Upper lobe of right lung (tissue), 1 donor: ENCODE measurements at places on chromosomes 16 and 17. TPM values are rescaled to one million over a fixed set of nuclear protein-coding genes. Genes with fewer than 3 reads are reported as not detected.

Gene NDE1
- total RNA-seq, result 28.9 TPM

Gene C1QTNF1
- 28.3 TPM for total RNA-seq

Gene VAC14
- 52.2 TPM for total RNA-seq

Gene VTN
- 1.3 TPM for total RNA-seq

DNA sequence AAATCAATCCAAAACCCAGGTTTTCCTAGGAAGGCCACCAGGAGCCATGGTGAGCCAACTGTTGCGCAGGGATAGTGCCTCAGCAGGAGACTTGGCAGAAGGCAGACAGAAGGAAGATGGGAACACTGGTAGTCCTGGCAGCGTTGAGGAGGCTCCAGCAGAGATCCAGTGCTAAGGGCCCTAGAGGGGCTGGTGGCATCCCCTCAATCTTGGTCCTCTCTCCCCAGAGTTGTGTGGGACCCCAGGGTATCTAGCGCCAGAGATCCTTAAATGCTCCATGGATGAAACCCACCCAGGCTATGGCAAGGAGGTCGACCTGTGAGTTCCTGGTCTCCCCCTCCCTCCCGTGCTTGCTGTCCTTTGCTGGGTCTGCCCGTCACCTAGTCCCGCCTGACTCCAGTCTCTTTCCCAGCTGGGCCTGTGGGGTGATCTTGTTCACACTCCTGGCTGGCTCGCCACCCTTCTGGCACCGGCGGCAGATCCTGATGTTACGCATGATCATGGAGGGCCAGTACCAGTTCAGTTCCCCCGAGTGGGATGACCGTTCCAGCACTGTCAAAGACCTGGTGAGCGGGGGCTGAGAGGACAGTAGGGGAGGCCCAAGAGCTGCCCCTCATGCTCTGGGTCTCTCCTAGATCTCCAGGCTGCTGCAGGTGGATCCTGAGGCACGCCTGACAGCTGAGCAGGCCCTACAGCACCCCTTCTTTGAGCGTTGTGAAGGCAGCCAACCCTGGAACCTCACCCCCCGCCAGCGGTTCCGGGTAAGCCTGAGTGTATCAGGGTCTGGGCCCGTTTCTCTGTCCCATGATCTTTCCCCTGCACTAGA lies 5.7 kb downstream of the CFAP119 start:
- DNase-seq, result peak; percentile 19
- no peak overlapping the region for H3K27ac ChIP-seq
- no peak overlapping the region for H3K4me3 ChIP-seq
- peaks cover 4% of the 10 kb centered on the region for H3K4me1 ChIP-seq

- no peak for DNase-seq
- no peaks in the 10 kb centered on the region for H3K4me1 ChIP-seq
- H3K27me3 ChIP-seq, result peaks cover 6% of the 10 kb centered on the region
- no peaks in the 10 kb centered on the region for H3K36me3 ChIP-seq
- H3K27ac ChIP-seq, result no peak overlapping the region
Measured at GRCh38 chr17:19578545-19578944, 44.9 kb downstream of the SLC47A1 start.

DNA sequence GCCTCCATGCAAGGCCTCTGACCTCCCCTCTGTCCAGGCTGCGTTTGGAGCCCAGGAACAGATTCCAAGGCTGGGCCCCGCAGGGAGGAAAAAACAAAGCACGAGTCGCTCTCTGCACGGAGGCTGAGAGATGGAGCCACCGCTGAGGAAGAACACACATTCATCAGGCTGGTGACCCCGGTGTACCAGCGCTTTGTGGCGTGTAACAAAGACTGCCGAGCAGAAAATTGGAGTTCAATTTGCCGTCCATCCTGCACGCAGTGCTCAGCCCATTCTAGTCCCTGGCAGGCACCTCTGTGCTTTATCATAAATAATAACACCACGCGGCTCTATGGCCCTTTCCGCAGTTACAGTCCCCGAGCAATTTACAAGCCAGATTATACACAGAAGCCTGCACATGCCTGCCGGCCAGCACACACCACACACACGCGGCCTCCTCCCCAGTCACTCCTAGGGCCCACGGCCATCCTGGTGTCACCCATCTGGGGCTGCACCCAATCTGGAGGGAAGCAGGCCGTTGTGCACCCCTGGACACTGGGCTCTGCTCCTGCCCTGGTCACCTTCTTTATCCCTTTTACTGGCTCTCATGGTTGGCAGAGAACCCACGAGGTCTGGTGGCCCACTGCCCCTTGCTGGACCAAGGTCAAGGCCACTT lies 124.4 kb downstream of the SDK2 start:
- no peaks in the 10 kb centered on the region for H3K4me1 ChIP-seq
- H3K36me3 ChIP-seq, result no peaks in the 10 kb centered on the region
- no peak for DNase-seq
- no peak overlapping the region for H3K27ac ChIP-seq

GRCh38 chr17:28716740-28717577 lies 709 bp downstream of the RAB34 start:
- H3K4me1 ChIP-seq, result peaks cover 36% of the 10 kb centered on the region
- peak overlapping the region; percentile 86 for H3K27ac ChIP-seq
- peaks cover 29% of the 10 kb centered on the region for H3K36me3 ChIP-seq
- peak; percentile 80 for DNase-seq
- H3K4me3 ChIP-seq, result peak overlapping the region; percentile 86
- H3K27me3 ChIP-seq, result no peaks in the 10 kb centered on the region

- DNase-seq, result no peak
- no peak overlapping the region for H3K27ac ChIP-seq
- peaks cover 8% of the 10 kb centered on the region for H3K27me3 ChIP-seq
Measured at GRCh38 chr16:31225193-31225592, 8.3 kb upstream of the PYDC1 start.

GRCh38 chr17:50354198-50354597 lies 8.3 kb downstream of the XYLT2 start:
- H3K27ac ChIP-seq, result no peak overlapping the region
- DNase-seq, result peak; percentile 54
- peaks cover 34% of the 10 kb centered on the region for H3K36me3 ChIP-seq
- no peaks in the 10 kb centered on the region for H3K4me1 ChIP-seq

GRCh38 chr17:28484296-28484695 lies 10.9 kb downstream of the SLC13A2 start:
- DNase-seq, result no peak
- H3K4me3 ChIP-seq, result no peak overlapping the region
- H3K27me3 ChIP-seq, result no peaks in the 10 kb centered on the region
- H3K27ac ChIP-seq, result no peak overlapping the region
- H3K36me3 ChIP-seq, result no peaks in the 10 kb centered on the region

GRCh38 chr16:55297910-55298479 lies 26.0 kb upstream of the IRX6 start:
- H3K36me3 ChIP-seq, result no peaks in the 10 kb centered on the region
- H3K27ac ChIP-seq, result no peak overlapping the region
- H3K4me1 ChIP-seq, result no peaks in the 10 kb centered on the region
- no peak for DNase-seq
- H3K4me3 ChIP-seq, result no peak overlapping the region

DNA sequence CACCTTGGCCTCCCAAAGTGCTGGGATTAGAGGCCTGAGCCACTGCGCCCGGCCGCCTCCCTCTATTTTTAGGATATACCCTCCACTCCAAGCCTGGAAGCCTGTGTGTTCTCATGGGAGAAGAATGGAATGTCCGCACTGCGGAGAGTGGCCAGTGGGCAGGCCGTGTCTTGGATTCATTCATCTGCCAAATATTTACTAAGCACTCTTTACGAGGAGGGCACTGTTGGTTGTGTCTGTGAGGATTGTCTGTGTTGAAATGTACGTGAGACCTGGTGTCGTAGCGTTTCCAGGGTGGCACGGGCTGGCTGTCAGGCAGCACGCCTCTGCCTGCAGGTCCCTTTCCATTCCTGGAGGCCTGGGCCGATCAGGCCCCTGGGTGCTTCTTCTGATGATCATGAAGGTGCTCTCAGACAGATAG lies 19.2 kb downstream of the PGS1 start:
- no peak overlapping the region for H3K27ac ChIP-seq
- peaks cover 92% of the 10 kb centered on the region for H3K36me3 ChIP-seq
- no peak overlapping the region for H3K4me3 ChIP-seq
- no peak for DNase-seq
- H3K4me1 ChIP-seq, result peaks cover 33% of the 10 kb centered on the region

- peak overlapping the region; percentile 51 for H3K4me3 ChIP-seq
- peak overlapping the region; percentile 51 for H3K27ac ChIP-seq
- no peaks in the 10 kb centered on the region for H3K36me3 ChIP-seq
- peaks cover 47% of the 10 kb centered on the region for H3K4me1 ChIP-seq
Measured at GRCh38 chr17:29615492-29616299, 7.0 kb downstream of the CORO6 start.
